Large intestine (tissue), 12 donors: ENCODE measurements at places on chromosomes 7 and 10. TPM values are rescaled to one million over a fixed set of nuclear protein-coding genes. Genes with fewer than 3 reads are reported as not detected.

GDF2 gene
- not detected for polyA plus RNA-seq

- no peaks in the 10 kb centered on the region for H3K27me3 ChIP-seq
- peak; percentile 41 for DNase-seq
- H3K4me1 ChIP-seq = no peaks in the 10 kb centered on the region
Observed at GRCh38 chr7:12861070-12861469, 173.6 kb downstream of the ARL4A start.

GRCh38 chr7:106864298-106865081, 592 bp upstream of the PIK3CG start:
- no peak for DNase-seq
- peaks cover 3% of the 10 kb centered on the region for H3K27me3 ChIP-seq
- no peaks in the 10 kb centered on the region for H3K4me1 ChIP-seq
- H3K36me3 ChIP-seq = no peaks in the 10 kb centered on the region

DNA sequence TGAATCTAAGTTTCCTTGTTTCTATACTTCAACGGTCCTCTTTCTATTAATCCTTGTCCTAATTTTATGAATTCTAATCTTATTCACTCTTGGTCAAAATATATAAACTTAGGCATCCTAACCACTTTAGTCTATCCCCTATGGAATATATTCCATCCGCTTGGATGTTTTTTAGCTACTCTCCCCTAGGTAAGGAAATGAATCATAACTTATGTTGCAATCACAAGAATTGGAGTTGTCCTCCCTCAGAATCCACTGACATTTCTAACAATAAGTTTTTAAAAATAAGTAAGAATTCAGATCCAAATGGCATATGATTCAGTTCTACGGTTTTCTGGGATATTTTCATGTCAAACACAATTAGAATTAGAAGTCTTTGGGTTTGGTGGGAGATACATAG, 1081.6 kb downstream of the SORCS1 start:
- no peaks in the 10 kb centered on the region for H3K27me3 ChIP-seq
- H3K4me3 ChIP-seq = no peak overlapping the region
- H3K36me3 ChIP-seq = no peaks in the 10 kb centered on the region
- DNase-seq = no peak

- H3K36me3 ChIP-seq = peaks cover 30% of the 10 kb centered on the region
- H3K27me3 ChIP-seq = no peaks in the 10 kb centered on the region
- no peaks in the 10 kb centered on the region for H3K4me1 ChIP-seq
- no peak overlapping the region for H3K27ac ChIP-seq
- no peak overlapping the region for H3K4me3 ChIP-seq
Observed at GRCh38 chr10:104317726-104318299, 20.5 kb downstream of the ITPRIP start.

- no peaks in the 10 kb centered on the region for H3K4me1 ChIP-seq
- no peak overlapping the region for H3K27ac ChIP-seq
- DNase-seq = no peak
- peaks cover 20% of the 10 kb centered on the region for H3K36me3 ChIP-seq
- H3K27me3 ChIP-seq = no peaks in the 10 kb centered on the region
- no peak overlapping the region for H3K4me3 ChIP-seq
Observed at GRCh38 chr10:12187321-12187905, 8.3 kb downstream of the NUDT5 start.

DNA sequence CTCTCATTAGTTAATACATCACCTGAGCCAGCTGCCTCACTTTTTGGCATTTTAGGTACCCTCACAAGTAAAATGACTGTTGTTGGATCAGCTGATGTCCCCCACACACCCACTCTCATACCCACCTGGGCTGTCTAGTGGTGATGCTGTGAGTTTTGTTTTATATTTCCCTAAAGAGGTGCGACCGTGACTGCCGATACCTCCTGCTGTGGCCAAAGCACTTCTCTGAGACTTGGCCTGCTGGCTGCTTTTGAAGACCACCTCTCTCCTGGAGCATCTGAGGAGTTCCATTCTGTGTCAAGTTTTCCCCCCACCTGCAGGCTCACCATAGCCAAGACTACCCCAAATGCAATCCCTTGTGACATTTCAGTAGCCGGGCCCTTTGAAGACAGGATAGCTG, 6.4 kb upstream of the ACSL5 start:
- DNase-seq = no peak
- no peak overlapping the region for H3K4me3 ChIP-seq

DNA sequence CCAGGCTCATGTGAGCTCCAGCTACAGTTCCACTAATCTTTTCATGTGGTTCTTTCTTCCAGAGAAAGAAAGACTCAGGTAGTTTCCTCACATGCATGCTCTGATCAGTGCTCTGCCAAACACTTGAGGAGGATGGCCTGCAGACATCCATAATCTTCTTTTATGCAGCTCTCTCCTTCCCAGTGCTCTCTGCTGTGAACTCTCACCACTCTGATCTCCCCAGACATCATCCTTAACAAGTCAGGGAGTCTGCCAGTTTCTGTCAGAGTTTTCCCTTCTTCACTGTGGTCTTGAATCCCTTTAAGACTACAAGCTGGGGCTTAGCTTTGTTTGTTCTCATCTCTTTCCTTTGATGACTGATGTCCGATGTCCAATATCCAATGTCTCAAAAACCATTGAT, 203.4 kb upstream of the PRKCQ start:
- no peak for DNase-seq
- no peak overlapping the region for H3K27ac ChIP-seq
- no peak overlapping the region for H3K4me3 ChIP-seq
- H3K4me1 ChIP-seq = no peaks in the 10 kb centered on the region
- no peaks in the 10 kb centered on the region for H3K27me3 ChIP-seq

DNA sequence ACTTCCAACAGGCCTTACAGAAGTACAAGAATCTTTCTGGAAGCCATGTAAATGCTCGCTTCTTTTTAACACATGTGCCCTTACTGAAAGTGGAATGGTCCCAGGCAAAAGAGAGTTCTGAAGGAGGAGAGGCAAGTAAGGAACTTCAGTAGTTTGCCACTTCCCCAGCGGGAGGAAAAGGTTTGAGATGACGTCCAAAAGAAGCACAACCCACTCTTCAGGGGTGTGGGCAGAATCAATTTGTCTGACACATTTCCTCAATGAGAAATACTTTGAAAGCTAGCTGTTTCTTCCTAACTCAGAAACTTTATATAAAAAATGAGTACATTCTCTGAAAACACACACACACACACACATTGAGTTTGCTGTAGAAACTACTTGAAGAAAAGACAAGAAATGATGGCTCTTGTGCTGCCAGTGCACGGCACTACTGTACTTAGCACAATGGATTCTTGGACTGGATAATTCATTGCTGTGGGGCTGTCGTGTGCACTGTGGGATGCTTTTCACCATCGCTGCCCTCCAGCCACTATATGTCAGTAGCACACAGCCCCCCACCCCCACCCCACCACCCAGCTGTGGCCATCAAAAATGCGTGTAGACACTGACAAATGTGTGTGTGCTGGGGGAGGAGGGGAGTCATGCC, 183.0 kb downstream of the SRPK2 start:
- DNase-seq = no peak
- H3K27ac ChIP-seq = no peak overlapping the region
- H3K4me1 ChIP-seq = no peaks in the 10 kb centered on the region
- H3K27me3 ChIP-seq = no peaks in the 10 kb centered on the region

DNA sequence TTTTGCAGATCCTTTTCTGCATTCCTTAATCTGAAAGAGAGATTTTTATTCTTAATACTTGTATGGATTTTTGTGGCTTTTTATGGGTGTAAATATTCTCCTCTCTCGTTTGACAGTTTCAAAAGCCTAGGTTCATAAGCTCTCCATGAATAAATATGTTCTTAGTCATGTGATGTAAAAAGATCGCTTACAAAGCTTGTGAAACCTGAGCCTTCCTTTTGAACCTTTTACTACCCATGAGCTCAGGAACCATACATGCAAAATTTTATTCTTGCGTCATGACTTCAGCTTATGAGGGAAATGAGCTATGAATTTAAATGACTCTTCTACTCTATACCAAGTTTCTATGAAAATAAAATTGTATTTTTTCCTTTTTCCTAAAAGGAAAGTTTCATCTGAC, 98.7 kb downstream of the POLL start:
- H3K27me3 ChIP-seq = peaks cover 5% of the 10 kb centered on the region
- H3K36me3 ChIP-seq = no peaks in the 10 kb centered on the region
- H3K4me3 ChIP-seq = no peak overlapping the region
- no peaks in the 10 kb centered on the region for H3K4me1 ChIP-seq
- peak; percentile 5 for DNase-seq
- no peak overlapping the region for H3K27ac ChIP-seq

GRCh38 chr7:44965937-44966730, 12.7 kb downstream of the MYO1G start:
- peaks cover 23% of the 10 kb centered on the region for H3K27me3 ChIP-seq
- DNase-seq = no peak
- H3K36me3 ChIP-seq = no peaks in the 10 kb centered on the region
- no peak overlapping the region for H3K4me3 ChIP-seq

- no peaks in the 10 kb centered on the region for H3K4me1 ChIP-seq
- H3K4me3 ChIP-seq = no peak overlapping the region
- DNase-seq = no peak
Observed at GRCh38 chr7:73912223-73912622, 51.3 kb downstream of the TMEM270 start.

DNA sequence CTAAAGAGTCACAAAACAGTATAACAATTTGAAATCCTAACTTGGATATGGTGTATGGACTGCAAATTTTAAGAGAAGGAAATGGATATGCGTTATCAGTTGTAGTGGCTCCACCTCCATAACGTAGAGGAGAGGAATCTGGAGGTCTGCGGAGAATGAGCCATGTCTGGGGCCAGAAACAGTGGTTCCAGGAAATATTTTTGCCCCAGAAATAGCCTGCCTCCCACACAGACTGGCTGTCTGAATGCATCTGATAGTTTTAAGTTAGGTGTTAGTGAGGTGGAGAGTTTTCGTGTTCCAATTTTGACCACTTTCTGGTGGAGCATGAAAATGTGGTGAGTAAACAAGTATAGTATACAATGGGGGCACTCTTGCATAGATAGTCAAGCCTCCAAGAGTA, 1.6 kb downstream of the PHTF2 start:
- no peak overlapping the region for H3K4me3 ChIP-seq
- H3K36me3 ChIP-seq = peaks cover 2% of the 10 kb centered on the region
- H3K4me1 ChIP-seq = peaks cover 6% of the 10 kb centered on the region
- DNase-seq = peak; percentile 11
- no peak overlapping the region for H3K27ac ChIP-seq
- no peaks in the 10 kb centered on the region for H3K27me3 ChIP-seq
